ENCODE measurements at places on chromosomes 4 and X.

GRCh38 chr4:173839865-173840264 is 309.8 kb upstream of the HAND2 start:
- DNase-seq = no peak

DNA sequence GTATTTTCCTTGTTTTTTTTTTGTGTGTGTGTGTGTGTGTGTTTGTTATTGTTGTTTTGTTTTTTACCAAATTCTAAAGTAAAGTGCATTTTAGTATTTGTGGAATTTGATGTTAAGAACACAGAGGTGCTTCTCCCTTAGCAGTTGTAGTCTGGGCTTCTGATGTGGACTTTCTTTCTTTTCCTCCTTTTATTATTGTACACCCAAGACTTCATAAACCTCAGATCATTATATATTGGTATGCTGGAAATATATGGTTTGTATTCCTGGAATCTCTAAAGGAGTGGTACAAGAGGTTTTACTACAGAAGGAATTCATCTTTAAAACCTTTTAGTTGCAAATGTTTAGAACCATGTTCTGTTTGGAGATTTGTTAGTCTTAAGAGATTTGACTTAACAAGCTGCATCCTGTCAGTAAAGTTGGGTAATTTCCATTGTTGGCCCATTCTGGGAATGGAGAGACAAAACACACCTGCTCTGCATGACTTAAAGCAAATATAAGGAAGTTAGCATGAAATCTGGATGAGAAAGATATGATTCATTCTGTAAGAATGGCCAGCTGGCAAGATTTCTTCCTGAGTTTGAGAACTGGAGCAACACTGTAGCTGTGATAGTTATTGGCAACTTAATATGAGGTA is 64.0 kb downstream of the SMAD1 start:
- no peak for DNase-seq

DNA sequence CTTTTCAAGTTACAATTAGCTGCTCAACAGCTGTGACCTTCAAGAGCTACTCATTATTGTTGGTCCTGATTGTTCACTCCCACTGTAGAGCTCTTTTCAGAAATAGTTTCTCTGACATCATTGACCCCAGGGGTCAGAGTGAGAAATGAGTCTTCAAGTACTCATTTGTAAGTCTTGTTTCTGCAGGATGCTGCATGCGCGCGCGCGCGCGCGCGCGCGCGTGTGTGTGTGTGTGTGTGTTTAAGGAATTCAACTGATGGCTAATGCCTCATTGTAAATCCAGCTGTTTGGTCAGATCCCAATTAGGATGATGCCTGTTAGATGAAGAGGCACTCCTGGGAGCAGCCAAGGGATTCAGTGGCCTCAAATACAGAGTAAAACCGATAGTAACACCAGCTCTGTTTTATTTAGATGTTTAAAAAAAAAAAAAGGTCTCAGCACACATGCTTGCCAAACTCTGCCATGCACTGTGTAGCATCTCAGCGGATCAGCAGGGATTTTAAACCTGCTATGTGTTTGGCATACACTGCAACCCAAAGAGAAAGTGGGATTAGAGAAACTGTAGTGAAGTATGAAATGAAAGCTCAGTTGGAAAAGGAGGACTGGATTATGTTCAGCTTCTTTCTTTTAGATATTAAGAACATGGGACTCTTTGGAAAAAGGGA is 332.3 kb downstream of the ADGRL3 start:
- DNase-seq = no peak

GRCh38 chr4:88137112-88137511 is 21.3 kb downstream of the ABCG2 start:
- DNase-seq = no peak

All from substantia nigra (tissue), 51 donors.